ENCODE measurements at places on chromosomes 5 and 9. TPM values are rescaled to one million over a fixed set of nuclear protein-coding genes. Genes with fewer than 3 reads are reported as not detected.

The NSUN2 gene
- total RNA-seq, result 36.5 TPM

The ARL14EPL gene
- not detected for total RNA-seq

GRCh38 chr9:97632248-97632984, 752 bp downstream of the TSTD2 start:
- peak; percentile 82 for DNase-seq

- DNase-seq, result no peak
These were observed 213.8 kb downstream of the ATP10B start for GRCh38 chr5:160638161-160638742.

GRCh38 chr5:172570594-172571334, 70.3 kb upstream of the NEURL1B start:
- no peak for DNase-seq

The GPR150 gene
- total RNA-seq, result 0.33 TPM

DNA sequence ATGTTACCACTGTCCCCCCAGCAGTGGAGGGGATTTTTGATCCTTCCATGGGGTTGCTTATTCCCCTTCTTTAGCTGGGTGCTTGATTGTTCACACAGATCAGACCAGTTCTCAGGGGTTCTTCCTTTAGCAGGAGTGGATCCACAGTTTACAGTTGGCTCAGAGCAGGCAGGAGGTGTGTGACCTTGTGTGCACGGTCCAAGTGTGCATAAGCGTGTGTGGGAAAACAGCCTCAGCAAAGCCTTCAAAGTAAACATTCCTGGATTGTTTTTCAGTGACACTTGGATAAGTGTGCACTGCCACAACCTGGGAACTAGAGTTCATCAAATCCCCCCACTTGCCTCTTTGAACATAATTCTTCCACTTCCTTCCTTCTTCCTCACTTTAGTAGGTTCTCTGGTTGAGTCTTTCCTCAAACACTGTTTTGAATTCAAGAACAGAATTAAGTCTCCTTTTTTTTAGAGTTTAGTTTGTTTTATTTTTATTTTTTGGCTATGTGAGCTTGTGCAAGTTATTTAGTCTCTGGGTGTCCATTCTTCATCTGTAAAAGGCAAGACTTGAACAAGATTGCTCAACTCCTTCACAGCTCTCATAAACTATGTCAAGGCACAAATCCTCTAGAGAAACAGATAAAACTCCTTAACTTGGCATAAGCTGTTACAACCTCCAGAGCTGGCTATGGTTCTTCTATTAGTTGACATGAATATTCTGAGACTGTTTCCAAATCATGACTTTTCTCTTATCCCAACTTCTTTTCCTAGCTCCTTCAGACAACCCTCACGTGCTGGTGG, 78.0 kb downstream of the OSMR start:
- peak; percentile 59 for DNase-seq

DNA sequence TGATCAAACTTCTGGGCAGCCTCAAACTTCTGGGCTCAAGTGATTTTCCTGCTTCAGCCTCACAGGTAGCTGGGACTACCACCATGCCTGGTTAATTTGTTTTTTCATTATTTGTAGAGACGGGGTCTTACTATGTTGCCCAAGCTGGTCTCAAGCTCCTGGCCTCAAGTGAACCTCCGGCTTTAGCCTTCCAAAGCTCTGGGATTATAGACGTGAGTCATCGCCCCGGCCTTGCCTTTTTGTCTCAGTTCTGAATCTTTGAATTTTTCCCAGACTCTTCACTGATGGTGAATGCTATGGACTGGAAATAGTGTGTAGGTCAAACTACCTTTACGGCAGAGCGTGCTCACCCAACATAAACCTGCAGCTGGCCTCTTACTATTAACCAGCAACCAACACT, 32.3 kb upstream of the EGFLAM start:
- DNase-seq, result no peak

DNA sequence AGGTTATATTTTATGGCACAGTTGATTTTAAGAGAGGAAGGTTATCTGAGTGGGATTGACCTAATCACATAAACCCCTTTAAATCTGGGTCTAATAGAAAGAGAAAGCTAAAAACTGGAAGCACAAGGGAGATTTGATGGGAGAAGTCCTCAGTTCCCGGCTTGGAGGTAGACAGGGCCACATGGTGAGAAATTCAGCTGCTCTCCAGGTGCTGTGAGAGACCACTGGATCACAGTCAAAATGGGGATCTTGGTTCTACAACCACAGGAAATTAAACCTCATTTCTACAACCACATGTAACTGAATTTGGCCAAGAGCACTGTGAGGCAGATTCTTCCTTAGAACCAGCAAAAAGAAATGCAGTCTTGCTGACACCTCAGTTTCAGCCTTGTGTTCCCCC, 2352.7 kb downstream of the MAT2B start:
- DNase-seq, result no peak

DNA sequence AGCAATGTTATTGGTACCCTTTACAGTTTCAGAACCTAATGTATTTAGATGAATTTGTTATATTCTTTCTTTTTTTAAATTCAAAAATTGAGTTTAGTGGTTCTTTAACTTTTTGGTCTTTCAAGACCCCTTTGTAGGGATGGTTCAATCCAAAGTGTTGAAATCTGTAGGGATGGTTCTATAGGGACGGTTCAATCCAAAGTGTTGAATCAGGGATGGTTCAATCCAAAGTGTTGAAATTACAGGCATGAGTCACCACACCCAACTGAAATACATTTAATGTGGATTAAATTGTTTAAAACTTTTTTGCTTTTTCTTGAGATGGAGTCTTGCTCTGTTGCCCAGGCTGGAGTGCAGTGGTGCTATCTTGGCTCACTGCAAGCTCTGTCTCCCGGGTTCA, 30.6 kb downstream of the SNX2 start:
- DNase-seq, result peak; percentile 62

The PCA3 gene
- total RNA-seq, result not detected

The NUDT12 gene
- 15.4 TPM for total RNA-seq

DNA sequence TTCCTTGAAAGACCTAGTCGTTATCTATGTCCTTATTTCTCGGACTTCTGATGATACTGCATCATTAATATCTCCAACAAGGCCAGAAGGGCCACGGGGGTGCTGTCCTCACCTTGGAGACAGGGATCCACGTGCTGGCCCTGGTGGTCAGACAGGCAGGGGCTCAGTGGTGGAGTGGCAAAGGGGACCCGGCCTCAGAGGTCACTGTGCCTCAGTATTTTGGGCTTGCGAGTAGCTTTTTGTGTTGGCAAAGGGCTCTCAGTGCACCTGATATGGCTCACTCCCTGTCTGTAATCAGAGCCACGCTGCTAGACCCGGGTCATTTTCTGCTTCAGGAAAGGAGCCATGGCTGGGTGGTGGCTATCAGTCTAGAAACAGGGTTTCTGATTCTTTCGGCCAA, 135.1 kb downstream of the GADD45G start:
- DNase-seq, result no peak

DNA sequence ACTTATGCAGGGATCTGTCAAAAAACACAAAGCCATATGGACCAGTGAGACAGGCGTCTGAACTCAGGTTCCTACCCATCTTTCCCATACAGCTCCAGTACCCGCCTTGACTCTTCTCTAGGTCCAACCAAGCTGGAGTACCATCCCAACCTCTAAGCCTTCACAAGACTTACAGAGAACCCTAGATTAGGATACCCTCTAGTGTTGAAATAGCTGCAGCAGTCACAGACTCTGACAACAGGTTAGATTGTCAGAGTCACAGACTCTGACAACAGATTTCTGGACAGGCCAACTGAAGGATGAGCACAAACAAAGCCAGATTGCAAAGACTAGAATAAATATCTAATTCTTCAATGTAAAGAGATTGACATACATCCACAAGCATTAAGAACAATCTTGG, 266.1 kb downstream of the GRIA1 start:
- peak; percentile 29 for DNase-seq

DNA sequence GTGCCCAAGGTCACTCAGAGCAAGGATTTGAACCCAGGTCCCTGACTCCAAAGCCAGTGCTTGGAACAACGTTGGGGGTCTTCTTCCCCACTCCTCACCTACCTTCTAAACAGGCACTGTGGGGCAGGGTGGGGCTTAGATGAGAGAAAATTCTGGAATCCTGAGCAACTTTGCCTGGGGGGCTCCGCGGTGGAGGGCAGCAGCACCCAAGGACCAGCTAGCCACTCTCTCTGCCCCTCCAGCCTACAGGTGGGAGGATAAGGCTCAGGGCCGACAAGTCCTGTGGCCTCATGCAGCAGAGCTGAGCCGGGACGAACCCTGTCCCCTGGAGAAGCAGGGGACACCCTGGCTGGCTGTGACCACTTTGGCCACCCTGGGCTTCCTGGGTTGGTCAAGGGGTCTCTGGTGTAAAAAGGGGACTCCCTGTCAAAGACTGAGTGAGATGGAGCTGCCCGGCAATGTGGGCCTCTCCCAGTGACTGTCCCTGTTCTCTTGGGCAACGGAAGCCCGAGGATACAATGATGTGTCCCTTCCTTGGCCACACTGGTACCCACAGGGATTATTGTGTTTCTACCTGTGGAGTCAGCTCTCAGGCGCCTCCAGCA, 26.5 kb downstream of the CEL start:
- DNase-seq, result no peak

The GLRA1 gene
- total RNA-seq, result not detected

- no peak for DNase-seq
These were observed 30.3 kb upstream of the STX17 start for GRCh38 chr9:99876190-99876589.

DNA sequence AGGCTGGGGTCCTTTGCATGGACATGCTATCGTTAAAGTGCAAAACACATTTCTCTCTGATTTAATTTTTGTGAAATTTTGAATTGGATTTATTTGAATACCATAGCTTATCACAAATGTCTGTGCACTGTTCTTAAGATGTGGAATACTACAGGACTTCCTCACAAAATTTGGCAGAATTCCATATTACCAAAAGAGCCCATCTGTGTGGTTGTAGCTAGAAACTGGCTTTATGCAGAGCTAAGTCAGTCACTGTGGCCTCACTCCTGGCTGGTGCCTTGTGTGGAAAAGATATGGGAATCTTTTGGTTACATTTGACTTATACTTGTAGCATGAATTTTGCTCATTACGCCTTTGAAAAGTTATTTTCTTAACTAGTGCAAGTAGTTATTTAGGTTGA, 35.5 kb downstream of the ACO1 start:
- DNase-seq, result no peak

DNA sequence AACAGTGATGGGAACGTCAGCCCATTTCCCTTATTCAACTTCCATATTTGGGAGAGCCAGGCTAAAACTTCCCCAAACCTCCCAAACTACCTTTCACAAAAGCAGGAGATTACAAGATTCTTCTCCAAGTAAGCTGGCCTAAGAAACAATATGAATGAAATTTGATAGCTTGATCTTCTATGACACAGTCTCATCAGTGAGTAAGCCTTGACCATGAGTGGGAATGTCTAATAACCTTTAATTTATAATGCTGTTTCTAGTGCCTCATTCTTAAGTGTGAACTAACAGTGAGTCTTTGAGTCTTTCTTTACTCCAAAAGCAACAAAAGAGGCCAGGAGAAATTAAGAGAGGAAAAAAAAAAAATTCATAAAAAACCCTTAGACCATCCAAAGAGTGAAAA, 1379.9 kb downstream of the EFNA5 start:
- peak; percentile 17 for DNase-seq

DNA sequence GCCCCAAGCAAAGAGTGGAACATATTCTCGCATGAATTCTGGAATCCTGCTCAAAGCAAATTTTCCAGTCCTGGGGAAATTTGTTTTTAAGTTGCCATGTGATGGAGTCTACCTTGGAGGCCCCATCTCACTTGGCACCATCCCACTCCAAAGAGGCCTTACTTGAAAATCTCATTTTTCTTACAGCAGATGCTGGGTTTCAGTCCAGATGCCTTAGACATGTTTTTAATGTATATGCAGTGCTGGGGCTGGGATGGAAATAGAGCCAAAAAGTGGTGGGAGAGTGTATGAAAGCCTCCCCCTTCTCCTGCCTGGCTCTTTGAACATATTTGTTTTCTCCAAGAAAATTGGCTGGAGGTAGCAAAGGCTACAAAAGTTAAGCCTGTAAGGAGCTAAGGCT, 493.7 kb downstream of the ENC1 start:
- no peak for DNase-seq

The NR5A1 gene
- not detected for total RNA-seq

DNA sequence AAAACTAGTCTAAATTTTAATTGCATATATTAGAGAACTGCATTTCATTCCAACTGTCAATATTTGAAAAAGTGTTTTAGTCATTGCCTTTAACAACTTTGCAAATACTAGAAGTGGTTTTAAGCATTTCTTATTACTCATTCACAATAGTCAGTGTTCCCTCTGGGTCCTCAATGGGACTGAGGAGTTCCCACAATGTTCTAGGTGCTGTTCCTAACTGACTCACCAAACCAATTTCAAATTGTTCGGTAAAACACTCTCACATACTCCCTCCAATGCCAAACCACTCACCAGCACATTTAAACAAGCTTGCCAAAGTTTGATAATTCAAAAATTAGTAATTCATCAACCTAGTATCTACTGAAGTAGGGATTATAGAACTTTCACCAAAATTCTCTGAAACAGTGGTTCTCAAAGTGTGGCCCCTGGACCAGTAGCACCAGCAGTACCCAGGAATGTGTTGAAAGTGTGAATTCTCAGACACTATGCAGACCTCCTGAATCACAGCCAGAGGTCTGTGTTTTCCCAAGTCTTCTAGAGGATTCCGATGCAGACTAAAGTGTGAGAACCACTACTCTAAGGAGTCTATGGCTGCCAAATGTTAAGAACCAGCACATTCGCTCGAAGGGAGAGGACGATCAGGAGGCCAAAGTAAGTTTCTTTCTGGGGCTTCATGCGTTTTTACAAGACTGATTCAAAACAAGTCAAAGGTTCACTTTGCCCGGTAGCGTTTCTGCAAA, 72.8 kb downstream of the APBA1 start:
- DNase-seq, result peak; percentile 59

- no peak for DNase-seq
These were observed 337.6 kb upstream of the SEMA6A start for GRCh38 chr5:116912221-116912620.

The CDC25C gene
- 0.26 TPM for total RNA-seq
